ENCODE measurements at places on chromosomes 11 and 22. TPM values are rescaled to one million over a fixed set of nuclear protein-coding genes. Genes with fewer than 3 reads are reported as not detected.

MPPED2 gene
- total RNA-seq: 2.6 TPM

CDON gene
- total RNA-seq: 17.2 TPM

AIFM3 gene
- 1.9 TPM for total RNA-seq

MEI1 gene
- total RNA-seq: not detected

GSTT2B gene
- total RNA-seq: 4.5 TPM

Data from H9 (cell line).